ENCODE measurements at places on chromosomes 3 and 15.

GRCh38 chr15:43749690-43750345 lies 3.6 kb downstream of the PDIA3 start:
- DNase-seq: no peak

- DNase-seq: peak; percentile 25
Observed at GRCh38 chr3:146640955-146641867, 36.1 kb upstream of the PLSCR5 start.

DNA sequence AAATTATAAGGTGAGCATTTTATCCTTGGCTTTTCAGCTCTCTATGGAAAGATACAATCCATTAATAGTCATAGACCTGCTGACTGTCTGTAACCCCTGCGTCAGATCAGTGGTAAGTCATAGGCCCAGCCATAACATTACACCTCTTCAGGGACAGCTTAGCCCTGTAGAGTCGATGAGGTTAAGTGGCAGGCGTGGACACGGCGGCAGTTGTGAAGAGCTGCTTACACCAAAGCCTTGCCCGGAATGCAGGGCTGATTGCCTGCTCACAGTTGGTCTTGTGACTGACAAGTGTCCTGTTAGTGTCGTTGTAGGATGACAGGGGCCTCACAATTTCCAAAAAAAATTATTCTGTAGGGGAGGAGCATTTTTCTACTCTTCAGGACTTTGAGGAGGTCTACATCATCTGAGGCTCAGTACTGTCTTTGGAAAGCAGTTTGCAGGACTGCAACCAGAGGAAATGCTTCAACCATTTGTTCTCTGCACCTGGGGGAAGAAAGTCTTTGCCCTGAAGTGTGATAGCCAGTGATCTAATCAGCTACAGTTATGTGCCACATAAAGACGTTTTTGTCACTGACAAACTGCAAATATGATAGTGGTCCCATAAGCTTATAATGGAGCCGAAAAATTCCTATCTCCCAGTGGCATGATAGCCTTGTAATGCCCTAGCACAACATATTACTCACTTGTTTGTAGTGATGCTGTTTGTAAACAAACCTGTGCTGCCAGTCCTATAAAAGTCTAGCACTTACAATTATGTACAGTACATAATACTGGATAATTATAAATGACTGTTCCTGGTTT lies 14.9 kb upstream of the SELENOT start:
- DNase-seq: no peak

DNA sequence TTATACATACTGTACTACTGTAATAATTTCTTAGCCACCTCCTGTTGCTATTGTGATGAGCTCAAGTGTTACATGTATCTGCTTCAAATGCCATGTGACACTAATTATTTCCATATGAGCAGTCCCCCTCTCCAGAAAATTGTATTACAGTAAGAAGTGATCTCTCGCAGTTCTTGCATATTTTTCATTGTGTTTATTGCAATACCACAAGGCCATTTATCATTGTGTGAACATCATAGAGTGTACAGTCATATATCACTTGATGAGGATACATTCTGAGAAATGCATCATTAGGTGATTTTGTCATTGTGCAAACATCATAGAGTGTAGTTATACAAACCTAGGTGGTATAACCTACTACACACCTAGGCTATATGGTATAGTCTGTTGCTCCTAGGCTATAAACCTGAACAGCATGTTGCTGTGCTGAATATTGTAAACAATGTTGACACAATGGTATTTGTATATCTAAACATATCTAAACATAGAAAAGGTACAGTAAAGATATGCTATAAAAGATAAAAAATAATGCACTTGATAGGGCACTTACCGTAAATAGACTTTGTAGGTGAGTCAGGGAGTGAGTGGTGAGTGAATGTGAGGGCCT lies 189.6 kb upstream of the MLF1 start:
- no peak for DNase-seq

DNA sequence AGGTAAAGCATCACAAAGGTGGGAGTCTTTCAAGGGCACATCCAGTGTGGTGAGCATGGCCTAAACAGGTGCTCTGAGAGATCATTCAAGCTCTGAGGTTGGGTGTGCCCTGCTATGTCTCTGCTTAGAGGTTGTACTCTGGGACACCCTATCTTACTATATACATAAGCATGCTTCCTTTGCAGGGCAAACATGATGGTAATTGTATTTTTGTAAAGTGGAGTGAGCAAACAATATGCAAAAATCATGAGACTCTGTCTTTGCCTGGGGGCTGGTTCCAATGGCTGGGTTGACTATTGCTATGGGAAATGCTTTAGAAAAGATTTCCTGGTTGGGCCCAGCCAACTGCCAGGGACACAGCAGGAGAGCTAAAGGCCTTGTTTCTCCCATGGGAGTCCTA lies 315.1 kb upstream of the TLE3 start:
- no peak for DNase-seq

- no peak for DNase-seq
Observed at GRCh38 chr3:30596152-30596551, 10.2 kb upstream of the TGFBR2 start.

DNA sequence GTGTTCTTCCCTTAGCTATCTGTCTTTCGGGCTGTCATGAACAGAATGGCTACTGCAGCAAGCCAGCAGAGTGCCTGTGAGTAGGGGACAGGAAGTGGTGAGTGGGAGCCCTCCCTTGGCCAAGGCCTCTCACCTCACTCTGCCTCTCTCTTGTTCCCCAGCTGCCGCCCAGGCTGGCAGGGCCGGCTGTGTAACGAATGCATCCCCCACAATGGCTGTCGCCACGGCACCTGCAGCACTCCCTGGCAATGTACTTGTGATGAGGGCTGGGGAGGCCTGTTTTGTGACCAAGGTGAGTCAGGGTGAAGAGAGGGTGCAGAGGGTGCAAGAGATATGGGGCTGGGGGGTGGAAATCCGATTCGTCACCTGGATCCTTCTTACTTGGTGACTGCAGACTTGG lies 3.0 kb downstream of the DLL4 start:
- DNase-seq: no peak

Data from AG20443 (cell line).